ENCODE measurements at places on chromosomes 12 and 14.

GRCh38 chr14:81341781-81342180 is 58.3 kb downstream of the STON2 start:
- no peak for DNase-seq

DNA sequence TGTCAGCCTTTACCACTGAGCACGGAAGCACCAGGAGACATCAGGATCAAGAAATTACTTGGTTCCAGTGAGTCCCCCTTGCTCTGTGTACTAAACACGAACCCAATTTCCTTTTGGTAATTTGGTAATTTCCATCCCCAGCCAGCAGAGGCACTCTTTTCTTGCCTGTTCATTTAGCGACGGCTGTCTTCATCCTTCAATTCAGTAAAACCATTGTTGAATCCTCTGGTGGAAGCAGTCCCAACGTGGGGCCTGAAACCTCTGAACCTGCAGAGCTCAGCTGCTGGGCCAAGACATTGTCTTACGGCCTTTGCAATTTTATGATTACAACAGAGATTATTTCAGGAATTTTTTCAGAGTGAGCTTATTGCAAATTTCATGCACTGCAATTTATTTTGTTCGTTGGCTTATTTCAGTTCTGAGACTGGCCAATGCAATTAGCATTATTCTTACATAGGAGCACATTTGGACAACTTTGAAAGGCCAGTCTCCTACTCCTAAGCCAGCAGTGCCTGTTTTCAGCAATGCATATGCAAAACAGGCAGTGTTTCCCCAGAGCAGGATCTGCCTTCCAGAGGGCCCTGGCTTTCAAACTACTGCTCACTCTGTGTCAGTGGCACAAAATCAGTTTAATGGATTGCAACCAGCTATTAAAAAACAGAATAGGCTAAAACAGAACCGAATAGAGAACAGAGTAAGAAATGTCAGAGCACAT is 372.9 kb upstream of the TMEM132C start:
- DNase-seq = no peak

DNA sequence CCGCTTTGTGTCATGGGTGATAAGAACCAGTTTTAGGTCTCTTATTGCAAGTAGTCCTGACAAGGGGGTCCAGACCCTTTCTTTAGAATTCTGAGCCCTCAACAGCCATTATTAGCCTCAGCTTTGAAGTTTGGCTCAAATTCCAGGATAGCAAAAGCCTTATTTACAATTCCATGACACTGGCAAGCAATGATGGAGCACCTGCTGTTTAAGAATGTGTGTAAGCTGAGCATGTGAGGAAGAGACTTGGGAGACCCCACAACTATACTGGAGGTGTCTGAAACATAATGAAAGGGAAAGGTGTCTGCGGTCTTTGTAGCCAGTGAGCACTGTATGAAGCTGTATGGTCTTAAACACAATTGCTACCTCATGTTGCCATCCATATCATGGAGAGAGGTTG is 119.8 kb downstream of the TBX5 start:
- no peak for DNase-seq

- no peak for DNase-seq
These were observed 13.8 kb downstream of the VASH1 start for GRCh38 chr14:76774821-76775694.

DNA sequence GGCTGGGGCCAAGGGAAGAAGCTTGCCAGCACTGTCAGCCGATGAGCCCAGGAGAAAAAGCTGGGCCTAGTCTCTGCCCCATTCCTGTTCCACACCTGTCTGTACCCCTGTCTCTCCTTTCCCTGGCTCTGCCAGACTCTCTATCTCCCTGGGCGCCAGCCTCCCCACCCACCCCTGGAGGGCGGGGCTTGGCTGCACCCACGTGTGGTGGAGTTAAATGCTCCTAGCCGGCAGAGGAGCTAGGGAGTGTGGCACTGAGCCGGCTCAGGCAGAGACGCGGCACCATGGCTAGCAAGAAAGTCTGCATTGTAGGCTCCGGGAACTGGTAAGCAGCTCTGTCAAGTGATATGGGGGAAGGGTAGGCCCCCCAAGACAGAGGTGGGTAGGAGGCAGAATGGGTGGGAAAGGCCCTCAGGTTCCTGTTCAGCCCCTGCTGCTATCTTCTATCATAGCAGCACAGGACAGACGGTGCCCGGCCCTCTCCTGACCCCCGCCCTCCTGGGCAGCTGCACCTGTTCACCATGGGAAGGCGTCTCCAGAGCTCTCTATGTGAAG is at the start of gene GPD1:
Gene GPD1 (plus strand): TSS at position 242 of the 555 bp plus-strand sequence. CDS start 43 bp downstream, at position 285.
- no peak for DNase-seq

DNA sequence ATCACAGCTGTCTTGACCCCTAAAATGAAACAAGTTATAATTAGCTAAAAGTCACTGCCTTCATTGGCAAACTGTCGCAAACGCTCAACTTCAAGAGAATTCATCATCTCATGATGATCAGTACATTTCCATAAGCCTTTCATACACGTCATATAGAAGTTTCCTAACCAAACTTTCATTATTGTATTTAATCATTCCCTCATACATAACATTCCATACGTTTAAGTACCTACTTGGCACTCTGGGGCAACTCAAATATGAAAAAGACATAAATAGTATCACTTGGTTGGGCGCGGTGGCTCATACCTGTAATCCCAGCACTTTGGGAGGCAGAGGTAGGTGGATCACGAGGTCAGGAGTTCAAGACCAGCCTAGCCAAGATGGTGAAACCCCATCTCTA is 12.4 kb upstream of the PPP2R5E start:
- DNase-seq = no peak

DNA sequence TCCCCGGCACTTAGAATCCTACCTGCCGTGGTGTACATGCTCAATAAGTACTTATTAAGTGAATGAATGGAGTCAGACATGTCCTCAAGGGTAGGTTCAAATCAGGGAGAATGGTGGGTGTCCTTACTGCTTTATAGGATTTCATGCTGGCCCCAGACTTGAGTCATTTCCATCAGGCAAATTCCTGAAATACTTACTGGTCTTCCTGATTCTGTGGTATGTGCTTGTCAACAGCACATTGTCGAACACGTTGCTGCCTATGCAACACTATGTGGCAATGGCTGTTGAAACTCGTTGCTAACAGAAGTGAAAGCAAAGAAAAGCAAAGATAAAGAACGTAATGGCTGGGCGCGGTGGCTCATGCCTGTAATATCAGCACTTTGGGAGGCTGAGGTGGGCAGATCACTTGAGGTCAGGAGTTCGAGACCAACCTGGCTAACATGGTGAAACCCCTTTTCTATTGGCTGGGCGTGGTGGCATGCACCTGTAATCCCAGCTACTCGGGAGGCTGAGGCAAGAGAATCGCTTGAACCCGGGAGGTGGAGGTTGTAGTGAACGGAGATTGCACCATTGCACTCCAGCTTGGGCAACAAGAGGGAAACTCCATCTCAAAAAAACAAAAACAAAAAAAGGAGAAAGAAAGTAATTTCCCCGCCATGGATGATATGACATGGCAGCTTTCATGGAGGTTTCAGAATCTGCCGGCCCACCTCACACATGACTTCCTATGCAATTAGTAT is 214.9 kb downstream of the ZFP36L1 start:
- no peak for DNase-seq

GRCh38 chr12:30447061-30447750 is 248.5 kb downstream of the IPO8 start:
- DNase-seq = no peak

DNA sequence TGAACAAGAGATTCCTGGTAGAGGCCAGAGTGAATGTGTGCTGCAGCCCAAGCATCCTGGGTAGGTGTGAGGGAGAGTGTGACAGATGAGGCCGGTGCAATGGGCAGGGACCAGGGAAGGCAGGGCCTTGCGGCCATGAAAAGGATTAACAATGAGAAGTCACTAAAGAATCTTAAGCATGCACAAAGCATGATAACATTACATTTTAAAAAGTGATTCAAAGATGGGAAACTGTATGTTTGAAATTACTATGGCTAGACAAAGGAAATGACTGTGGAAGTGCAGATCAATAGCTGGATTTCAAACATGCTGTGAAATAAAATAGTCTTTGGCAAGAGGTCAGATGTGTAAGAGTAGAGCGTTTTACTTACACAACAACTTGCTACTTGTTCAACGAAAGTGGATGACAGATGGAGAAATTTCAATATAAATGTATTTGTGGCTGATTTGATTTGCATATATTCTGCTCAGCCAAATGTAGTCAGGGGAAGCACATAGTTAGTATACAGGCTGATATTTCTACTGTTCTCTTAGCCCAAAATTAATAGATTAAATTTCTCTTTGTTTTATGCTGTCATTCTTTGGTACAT is 175.5 kb downstream of the CCDC59 start:
- DNase-seq = no peak

DNA sequence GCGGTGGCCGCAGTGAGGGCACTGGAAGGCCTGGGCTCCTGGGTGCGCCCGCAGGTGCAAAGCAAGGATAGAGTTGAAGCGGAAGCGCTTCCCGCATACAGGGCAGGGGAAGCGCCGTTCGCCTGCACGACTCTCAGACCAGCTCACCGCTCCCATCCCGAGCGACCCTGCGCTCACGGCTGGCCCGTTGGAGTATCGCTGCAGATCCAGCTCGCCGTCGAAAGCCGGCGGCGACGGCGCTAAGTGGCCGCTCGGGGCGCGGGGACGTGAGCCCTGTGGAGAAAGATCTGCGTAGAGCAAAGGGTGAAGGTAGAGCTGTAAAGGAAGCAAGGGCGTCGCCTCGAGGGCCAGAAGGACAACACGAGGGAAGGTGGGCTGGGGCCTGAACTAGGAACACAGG is 5.4 kb downstream of the ZNF219 start:
- no peak for DNase-seq

Measured in activated naive CD8-positive, alpha-beta T cell treated with anti-CD3 and anti-CD28 coated beads, Interleukin-2, amount 50 U/mL, for 16 hours (primary cell).